Stimulated activated CD4-positive, alpha-beta T cell treated with anti-CD3 and anti-CD28 coated beads, Interleukin-12 subunit alpha, Interleukin-12 subunit beta, amount 100 ng/mL, for 24 hours (primary cell): ENCODE measurements at places on chromosomes 12 and 14.

DNA sequence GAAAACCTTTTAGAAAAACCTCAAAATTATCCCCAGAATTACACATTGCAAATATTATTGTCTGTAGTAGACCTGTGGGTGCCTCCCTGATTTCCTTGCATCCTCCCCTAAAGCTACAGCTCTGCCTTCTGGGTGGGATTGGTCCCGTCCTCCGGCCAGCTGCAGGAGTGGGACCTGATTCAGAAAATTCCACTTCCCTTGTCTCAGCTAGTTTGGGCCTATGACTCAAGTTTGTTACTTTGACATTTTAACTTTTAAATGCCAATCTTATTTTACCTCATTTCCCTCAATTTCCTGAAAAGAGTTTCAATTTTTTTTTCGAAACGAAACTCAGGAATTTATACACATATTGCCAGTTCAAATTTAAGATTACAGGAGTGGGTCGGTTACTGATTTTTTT, 13.2 kb upstream of the SLC41A2 start:
- no peak for DNase-seq

DNA sequence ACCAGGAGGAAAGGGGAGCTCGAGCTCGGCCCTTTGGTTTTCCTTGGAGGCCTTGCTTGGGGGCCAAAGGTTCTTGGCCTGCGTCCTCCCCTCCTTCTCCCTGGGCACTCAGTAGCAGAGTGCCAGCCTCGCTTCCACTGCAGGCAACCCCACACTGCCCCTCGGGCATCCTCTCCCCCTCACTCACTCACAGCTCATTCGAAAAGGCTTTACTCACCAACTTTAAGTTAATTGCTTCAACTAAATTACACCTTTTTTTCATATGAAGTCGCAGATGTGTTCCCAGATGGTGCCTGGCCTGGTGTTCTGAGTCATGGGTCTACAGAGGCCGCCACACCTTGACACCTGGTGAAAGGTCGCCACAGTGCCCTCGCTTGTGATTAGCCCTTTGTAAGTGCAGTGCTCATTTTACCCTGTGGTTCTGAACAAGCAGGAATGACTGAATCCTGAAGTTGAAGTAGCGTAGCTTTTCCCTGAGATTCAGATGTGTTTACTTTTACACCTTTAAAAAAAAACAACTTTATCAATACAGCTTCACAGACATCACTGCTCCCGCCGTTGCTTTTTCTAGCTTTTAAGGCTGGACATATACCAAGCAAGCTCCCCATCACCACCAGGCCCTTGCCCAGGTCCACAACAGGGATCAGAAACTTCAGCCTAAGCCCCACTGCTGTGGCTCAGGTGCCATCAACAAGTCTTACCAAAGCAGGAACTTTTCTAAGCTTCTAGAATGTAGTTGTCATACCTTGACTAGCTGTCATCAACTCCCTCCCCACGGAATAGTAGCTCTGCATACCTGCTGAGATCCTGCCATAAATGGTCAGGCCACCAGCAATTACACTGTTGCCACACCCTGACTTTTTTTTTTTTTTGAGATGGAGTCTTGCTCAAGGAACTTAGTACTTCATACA, 20.3 kb upstream of the ADIPOR2 start:
- DNase-seq = no peak

DNA sequence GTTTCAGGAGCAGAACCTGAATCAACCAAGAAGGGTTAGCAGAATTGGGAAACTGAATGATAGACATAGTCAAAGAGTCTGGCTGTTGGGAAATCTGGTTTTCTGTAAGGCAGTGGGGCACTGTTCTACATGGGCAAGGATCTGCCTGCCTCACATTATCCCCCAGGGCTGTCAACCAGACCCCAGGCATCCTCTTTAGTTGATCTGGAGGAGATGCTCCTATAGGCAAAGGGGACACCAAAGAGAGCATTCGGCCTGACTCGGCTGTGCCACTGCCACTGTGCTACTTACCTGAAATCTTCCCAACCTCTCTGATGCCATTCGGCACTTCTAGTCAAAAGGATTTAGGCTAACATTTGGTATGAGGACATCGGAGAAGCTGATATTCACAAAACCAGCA, 4.1 kb downstream of the ISCU start:
- no peak for DNase-seq

DNA sequence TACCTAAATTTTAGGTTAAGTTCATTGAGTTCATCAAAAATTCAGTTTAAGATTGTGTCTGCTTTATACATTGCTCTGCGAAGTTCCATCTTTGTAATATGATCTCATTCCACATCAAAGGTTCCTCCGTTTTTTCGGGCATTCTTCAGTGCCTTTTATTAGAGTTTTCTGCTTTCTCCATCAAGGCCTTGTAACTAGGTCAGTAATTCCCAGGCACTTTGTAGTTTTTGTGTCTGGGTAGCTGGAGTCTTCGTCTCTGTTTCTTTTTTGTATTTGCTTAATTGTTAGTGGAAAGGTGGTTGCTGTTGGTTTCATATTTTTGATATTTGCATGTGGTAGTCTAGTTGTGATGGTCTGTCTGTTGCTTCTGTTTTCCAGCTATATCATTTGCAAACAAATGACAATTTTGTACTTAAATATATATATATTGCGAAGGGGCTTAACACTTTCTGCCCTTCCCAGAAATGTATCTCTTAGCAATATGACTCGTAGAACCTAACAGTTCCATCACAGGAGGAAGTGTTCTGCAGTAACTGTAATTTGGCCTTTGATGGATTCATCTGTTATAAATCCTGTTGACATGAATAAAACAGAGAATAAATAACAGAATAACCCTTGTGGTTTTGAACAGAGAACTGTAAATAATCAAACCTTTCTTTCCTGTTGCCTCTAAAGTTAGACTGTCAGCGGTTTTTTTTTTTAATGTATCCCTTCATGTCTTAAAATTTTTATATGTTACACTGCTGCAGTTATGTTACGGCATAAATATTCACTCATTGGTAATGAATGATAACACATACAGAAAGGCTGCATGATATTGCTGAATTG, 88.4 kb upstream of the DYNC1H1 start:
- DNase-seq = no peak
